ENCODE measurements at places on chromosomes 6 and 20.

DNA sequence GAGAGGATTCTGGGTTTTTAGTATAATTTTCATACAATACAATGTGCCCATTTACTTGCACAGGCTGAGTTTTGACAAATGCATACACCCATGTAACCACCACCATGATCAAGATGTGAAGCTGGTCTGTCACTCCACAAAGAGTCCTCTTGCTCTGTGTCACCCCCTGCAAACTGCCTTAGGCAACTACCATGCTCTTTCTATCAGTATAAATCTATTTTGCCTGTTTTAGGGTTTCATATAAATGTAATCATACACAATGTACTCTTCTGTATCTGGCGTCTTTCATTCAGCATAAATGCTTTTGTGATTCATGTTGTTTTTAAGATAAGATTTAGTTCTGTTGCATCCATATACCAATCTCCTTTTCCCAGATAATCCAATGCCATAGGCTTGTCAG, 181.9 kb upstream of the KCNG1 start:
- no peak for DNase-seq

DNA sequence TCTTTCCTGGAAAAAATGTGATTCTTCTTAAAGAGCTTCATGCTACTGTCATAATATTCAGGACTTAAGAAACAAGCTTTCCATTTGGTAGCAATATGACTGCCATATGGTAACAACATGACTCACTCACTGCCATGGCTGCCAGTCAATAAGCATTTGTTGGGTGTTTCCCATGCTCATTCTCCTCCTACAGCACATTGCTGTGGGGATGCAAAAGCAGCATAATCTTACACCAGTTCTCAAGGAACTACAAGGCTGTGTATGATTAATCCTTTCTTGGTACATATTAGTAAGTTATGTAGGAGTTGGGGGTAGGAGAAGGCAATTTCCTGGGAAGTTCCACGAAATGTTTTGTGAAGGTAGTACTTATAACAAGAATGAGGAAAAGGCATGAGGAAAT, 76.7 kb downstream of the CEP162 start:
- no peak for DNase-seq

GRCh38 chr6:87903323-87903722, 144.3 kb upstream of the SPACA1 start:
- DNase-seq, result no peak

- no peak for DNase-seq
Measured at GRCh38 chr6:169386411-169387057, 132.9 kb upstream of the THBS2 start.

- DNase-seq, result no peak
Measured at GRCh38 chr6:107704347-107705013, 119.6 kb downstream of the SCML4 start.

DNA sequence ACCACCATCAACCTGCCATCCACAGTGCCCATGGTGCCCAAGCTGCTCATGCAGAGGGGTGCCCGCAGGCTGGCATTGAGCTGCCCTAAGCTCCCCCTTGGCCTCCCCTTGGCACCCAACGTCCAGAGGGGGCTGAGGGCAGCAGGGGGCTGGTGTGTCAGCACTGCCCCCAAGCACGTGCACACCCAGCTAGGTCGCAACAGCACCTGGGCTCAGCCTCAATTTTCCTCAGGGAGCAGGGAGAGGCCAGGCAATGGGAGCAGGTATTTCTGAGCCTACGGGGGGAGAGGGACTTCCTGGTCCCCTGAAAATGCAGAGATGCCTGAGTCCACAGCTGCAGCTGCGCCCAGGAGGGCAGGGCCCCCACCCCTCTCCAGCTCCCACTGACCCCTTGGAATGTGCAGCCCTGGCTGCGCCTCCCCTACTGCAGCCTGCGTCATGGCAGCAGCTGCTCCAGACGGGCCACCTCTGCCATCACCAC, 204.2 kb downstream of the ANKRD60 start:
- DNase-seq, result no peak

DNA sequence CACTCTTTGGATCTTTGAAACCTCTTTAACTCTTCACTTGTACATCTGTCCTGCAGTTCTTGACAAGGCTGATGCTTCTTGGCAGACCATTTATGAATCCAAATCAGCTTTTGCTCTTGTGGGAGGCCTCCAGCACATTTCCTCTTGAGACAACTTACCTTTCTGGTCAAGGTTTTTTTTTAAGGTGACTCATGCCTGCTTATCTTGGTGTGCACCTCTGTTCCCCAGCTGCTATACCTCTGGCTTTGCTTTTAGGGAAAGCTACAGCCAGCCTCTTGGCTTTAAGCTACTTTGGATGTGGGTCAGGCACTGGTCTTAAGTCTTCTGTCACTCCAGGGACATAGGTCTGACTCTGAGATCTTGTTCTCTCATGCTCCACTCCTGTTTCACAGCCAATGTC, 106.5 kb downstream of the PHF3 start:
- no peak for DNase-seq

- DNase-seq, result no peak
Measured at GRCh38 chr6:135229996-135230395, 48.9 kb downstream of the MYB start.

GRCh38 chr6:16181439-16182297, 52.8 kb downstream of the MYLIP start:
- no peak for DNase-seq

DNA sequence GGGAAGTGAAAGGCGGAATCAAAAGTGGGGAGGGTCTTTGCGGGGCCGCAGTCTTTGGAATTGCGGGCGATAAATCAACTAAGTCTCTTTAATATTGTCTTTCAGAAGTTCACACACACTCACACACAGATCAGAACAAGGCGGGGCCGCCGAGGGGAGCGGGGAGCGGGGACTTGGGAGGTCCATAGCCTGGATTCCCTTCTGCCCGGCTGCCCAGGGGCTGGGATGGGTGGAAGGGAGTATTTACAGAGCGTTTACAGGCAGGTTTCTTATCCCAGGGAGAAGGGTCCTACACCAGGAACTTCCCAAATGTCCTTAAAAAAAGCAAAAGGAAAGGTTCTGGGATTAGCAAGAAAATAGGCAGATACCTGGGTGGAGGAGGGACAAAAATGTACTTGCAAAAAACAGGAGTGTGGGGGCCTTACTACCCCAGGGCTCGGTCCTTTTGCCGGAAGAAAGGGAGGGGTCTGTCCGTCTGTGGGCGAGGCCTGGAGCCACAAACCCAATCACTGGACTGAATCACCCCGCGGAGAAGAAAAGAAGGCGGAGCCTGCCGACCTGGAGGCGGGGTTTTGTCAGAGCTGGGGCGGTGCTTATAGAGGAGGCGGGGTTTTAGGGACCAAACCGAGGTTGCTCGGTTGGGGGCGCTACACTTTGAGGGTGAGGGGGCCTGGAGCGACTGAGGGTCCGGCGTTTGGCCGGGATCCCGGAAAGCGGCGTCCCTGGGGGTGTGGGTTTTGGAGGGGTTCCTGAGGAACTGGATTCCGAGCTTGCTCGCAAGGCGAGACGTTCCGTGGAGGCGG, 3.2 kb downstream of the PRRT1 start:
- peak; percentile 55 for DNase-seq

GRCh38 chr20:39195582-39196021, 233.5 kb downstream of the DHX35 start:
- DNase-seq, result no peak

DNA sequence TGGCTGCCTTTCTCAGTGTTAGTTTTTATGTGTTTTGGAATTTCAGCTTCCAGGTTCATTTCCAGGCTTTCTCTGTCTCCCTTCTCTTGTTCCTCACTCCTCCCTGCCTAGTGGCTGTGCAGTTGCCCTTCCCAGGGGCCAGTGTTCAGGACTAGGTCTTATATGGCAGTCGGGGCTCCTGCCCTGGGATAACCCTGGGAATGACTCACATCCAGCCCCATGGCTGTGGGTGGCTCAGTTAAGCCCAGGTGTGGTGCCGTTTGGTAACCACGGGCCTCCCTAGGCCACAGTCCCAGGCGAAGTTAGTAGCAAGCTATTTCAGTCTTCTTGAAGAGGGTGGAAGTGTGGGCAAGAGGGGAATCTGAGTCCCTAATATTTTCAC, 57.4 kb upstream of the DDR1 start:
- DNase-seq, result no peak

GRCh38 chr6:13924146-13924948, 405 bp upstream of the RNF182 start:
- no peak for DNase-seq

- DNase-seq, result no peak
Measured at GRCh38 chr20:48691523-48691922, 136.3 kb downstream of the PREX1 start.

DNA sequence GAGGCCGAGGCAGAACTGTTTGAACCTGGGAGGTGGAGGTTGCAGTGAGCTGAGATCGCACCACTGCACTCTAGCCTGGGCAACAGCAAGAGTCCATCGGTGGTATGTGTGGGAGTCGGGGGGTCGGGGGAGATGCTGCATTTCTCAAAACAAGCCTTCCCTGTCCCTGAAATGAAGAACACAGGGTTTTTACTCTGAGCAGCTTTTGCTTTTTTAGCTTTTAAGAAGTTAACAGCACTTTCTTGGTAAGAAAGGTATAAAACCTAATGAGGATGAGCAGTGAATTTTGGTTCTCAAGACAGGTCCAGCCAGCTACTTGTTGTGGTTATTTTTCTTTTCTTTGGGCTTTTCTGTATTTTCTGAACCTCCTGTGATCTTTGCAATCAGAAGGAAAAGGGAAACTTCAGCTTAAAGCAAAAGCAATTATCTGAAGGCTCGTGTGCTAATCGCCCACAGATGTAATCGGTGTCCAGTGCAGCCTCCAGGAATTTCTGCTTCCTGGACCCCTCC, 3.7 kb downstream of the RPL10A start:
- DNase-seq, result no peak

DNA sequence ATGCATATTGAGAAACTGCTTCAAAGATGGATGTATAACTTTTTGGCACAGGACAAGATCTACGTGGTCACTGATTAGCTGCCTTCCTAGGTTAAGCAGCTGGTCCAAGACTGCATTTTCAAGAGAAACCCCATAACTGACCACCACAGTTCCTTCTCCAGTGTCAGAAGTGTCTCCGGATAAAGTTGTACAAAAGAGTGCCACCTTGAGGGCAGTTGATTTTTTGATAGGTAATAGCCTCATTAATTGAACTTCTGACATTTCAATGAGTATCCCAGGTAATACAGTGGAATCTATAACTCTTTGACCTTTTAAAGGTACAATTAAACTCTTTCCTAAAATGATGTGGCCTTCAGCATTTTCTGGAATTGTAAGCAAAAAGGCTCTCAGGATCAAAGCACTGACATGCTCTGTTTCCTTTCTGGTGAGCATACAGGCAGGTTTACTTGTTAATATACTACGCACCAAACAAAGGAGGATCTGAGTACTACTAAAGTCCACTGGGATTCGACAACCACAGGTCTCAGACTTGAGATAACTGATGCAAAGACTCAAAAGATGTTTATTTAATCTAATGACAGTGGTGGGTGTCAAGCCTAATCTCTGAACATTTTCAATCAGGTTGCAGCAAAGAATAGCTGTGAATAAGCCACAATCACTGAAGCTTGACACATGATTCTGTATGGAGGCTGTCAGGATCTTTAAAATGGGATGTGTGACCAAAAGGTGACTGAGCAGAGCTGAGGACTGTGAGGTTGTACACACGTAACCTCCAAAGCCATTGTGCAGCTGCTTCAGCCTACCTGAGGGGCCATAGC, 21.2 kb downstream of the MKKS start:
- DNase-seq, result no peak

DNA sequence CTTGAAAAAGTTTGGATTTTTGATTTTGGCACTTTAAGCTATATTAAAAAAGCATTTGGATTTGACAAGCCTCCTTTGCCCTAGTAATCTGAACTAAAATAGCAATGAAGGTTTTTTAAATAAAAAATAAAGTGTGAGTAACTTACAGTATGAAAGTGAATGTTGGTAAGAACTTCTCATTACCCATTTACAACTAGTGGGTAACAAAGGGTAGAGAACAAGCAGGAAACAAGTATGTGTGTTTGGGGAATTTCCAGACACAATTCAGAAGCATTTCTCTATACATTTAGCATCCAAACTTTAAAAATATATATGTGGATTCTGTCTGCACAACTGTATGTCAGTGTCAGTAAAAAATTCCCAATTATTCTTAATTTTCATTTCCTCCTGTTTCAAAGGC, 2.9 kb downstream of the TMEM30A start:
- no peak for DNase-seq

DNA sequence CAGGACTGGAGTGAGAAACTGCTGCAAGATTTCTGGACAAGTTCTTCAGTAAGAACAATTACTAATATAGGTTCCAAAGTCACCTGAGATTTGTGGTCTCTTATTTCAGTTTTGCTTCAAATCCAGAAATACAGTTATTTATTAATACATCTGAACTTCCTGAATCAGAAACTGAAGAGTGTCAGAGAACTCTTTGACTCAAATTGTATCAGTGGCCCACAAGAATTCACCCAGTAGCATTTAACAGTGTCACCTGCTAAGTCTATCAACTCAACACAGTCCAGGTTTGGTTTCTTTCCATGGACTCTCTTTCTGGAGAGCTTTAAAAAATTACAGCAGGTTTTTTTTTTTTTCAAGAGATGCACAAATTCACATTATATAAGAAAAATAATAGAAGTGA, 18.8 kb upstream of the NHSL1 start:
- DNase-seq, result no peak

DNA sequence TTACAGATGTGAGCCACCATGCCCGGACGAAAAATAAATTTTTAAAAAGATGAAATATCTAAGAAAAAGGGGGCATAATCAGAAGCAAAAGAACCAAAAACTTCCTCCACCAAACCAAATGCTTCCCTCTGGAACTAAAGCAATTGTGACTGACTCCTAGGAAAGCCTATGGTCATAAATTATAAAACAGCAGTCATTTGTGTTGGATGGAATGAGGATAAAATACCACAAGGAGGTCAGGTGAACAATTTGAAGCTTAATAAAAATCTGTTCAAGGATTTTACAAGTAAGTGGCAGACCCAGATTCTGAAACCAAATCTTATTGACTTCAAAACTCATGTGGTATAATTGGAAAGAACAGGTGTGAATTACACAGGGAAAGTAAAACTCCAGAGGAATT, 114.5 kb downstream of the KIF13A start:
- DNase-seq, result no peak

- no peak for DNase-seq
Measured at GRCh38 chr6:69774740-69775584, 21.8 kb downstream of the LMBRD1 start.

DNA sequence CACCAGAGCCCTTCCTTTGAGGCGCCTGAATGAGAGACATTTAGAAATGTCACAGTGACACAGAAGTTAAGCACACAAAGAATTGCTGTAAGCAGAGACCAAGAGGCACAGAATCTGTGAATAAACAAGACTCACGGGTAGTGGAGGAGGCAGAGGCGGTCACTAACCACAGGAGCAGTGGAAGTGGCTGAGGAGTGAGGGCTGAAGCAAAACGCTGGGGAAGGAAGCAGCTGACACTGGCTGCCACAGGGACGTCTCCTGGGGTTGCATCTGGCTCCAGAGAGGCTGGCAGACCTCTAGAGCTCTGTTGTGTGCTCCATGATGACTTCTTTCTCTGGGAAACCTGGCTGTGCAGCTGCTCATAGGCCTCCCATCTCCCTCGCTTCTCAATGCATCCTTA, 65.0 kb upstream of the SLC2A12 start:
- DNase-seq, result no peak

DNA sequence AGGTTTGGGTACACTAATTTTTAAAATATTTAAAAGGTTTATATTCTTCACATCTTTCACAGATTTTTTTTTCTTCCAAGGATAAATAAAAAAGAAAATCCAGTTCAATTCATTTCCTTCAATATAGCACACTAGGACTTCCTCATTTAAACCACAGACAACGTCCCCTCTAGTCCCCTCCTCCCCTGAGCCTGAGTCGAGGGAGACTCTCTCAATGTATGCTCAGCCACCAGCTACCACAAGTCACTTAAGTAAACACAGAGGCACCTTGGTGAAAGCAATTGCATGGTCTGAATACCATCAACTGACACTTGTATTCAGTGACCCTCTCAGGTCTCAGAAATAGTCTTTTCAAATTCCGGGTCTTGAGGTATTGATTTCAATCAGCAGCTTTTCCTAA, 88.6 kb downstream of the SIM1 start:
- no peak for DNase-seq

Data from stimulated activated CD4-positive, alpha-beta T cell treated with anti-CD3 and anti-CD28 coated beads, Interleukin-2, amount 100 ng/mL, for 4 hours (primary cell).